ENCODE measurements at places on chromosomes 2 and 18.

- no peak for DNase-seq
These were observed 1.7 kb upstream of the HS6ST1 start for GRCh38 chr2:128320192-128320905.

DNA sequence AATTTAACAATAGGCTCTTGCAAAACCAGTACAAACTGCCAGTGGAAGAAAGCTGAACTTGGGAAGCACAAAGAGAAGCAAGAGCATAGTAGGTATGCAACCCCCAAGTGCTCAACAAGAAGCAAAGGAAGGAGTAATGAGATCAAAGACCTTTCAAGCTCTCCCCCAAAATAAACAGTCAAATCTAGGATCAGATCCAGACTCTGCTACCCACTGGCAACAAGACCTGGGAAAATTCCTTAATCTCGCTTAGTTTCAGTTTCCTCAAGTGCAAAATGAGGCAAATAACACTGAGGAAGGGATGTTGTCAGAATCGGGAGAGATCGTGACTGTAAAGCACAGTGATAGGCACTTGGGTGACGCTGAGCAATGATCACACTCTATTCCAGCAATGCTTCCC lies 329.2 kb downstream of the TNS1 start:
- DNase-seq: no peak

DNA sequence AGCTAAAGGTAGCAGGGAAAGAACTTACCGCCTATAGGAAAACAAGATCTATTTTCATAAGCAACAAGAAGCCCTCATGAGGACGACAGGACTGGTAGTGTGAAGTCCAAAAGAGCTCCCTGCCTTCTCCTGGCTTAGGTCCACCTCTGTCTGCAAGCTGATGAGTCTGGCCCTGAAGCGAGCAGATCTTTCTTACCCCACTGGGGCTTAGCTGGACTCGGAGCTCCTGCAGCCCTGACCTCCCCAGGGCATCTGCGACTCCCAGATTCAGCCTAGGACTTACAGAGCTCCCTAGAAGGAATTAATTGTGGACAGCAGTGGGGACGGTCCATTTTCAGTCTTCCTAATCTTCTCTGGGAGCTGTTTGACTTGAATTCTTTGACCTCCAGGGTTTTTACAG lies 53.7 kb downstream of the MCFD2 start:
- DNase-seq: no peak

- DNase-seq: no peak
These were observed 103.1 kb downstream of the INO80D start for GRCh38 chr2:205982776-205983327.

GRCh38 chr2:210616074-210616473 lies 59.7 kb downstream of the CPS1 start:
- no peak for DNase-seq

GRCh38 chr18:61869636-61870035 lies 23.2 kb downstream of the RNF152 start:
- DNase-seq: no peak

GRCh38 chr2:72981536-72981935 lies 64.2 kb downstream of the EMX1 start:
- DNase-seq: no peak

GRCh38 chr18:76450452-76451395 lies 44.3 kb downstream of the ZNF516 start:
- no peak for DNase-seq

- no peak for DNase-seq
These were observed 42.6 kb downstream of the MCFD2 start for GRCh38 chr2:46872902-46873603.

GRCh38 chr2:197838036-197838435 lies 33.6 kb downstream of the PLCL1 start:
- DNase-seq: no peak

GRCh38 chr2:75033516-75033915 lies 75.1 kb downstream of the POLE4 start:
- no peak for DNase-seq

- no peak for DNase-seq
These were observed 17.5 kb downstream of the LYPD1 start for GRCh38 chr2:132652474-132652873.

DNA sequence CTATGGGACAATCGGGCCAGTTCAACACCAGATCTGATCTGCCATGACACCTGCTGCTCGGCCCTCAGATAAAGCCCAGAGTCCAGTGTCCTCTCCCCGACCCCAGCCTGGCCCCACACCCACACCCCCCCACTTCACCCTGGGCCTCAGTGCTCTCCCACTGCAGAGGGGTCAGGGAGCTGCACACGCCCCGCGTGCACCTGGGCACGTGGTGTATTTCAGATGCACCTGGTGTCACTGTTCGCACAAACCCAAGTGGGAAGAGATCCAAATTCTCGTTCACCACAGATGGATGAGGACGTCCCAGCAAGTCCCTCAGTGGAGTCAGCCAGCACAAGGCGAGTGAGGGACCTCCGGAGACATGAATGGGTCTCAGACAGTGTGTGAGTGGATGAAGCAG lies 161.3 kb downstream of the RTP5 start:
- DNase-seq: no peak

DNA sequence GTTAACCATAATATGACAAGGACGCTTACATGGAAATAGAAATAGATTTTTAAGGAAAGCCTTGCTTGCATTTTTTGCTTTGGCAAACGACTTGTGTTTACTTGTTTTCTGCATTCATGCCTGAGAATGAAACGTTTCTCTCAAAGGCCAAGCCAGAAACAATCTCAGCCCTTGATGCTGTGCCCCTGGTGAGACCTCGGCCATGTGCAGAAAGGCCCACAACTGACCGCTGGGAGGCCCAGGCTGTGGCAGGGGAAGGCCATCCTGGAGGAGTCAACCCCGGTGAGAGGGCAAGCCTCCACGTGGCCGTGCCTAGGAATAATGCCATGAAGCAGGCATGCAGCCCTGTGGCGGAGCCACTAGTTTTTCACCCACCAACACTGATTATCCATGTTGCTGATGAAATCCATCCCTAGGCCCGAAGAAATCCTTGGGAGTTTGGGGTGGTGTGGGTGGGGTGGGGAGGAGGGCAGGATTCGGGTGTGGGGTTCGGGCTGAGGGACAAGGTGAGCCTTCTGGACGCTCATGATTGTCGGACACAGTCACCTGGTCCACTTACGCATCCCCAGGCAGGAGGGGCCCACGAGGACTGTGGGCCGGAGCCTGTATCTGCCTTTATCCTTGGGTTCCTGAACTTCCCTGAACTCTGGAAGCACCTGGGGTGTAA lies 107.6 kb upstream of the APCDD1 start:
- DNase-seq: no peak

DNA sequence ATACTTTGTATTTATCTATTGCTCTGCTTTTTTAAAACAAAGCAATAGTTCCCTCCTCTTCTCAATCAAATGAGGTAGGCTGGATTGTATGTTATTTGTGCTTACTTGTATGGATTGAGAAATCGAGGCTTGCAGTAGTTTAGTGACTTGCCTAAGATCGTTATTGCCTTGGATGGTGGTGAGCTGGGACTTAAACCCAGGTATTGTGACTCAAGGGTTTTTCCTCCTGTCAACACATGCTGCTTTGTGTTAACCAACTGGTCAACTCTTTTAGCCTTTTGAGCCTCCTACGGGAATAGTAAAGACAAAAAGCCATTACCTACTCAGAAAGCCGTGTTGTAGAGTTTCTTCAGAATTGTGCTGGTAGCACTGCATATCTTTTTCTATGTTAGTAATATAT lies 95.2 kb upstream of the THUMPD2 start:
- no peak for DNase-seq

DNA sequence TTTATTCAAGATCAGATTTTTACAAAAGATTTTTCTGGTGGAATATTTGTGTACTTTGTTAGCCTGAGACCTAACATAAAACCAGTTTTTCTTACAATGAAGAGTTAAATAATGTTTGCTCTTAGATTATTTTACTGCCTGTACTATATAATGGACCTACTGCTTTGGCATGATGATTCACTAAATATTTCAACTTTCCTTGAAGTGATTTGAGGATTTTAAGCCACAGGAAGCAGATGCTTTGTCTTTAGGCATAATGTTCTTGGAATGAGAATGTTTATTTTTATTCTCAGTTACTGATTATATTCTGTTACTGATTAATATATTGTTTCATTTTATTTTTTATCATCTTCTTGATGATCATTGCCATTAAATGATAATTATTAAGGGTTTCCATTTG lies 175.3 kb upstream of the LRP1B start:
- DNase-seq: no peak

DNA sequence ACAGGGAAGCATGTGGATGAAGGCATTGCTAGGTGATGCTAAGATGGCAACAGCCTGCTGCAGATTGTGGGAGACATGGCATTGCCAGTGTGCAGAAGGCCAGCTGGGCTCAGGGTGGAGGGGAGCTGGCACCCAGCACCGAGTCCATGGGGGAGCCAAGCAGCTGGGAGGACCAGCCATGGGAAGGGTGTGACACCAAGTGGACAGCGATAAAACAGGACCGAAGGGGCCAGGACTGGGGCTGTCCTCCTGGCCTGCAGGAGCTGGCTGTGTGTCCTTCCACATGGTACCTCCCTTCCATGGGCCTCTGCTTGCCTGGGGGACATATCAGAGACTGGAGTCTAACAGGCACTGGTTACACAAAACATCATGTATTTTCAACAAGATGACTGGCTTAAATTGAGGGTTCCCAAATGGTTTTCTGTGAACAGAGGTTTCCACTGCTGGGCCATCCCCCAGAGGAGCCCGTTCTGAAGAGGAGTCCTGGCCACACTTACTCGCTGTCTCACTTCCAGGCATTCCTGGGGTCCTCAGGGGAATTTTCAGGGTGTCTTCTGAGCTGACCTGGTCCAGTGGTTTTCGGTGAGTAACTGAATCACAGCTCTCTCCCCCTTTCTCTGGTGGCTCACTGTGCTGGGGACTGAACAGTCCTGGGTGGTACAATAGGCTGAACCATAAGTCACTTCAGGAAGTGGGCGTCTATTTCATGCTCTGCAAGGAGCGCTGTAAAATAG lies 60.4 kb upstream of the TNP1 start:
- no peak for DNase-seq

GRCh38 chr18:80166240-80166639 lies 57.2 kb downstream of the ADNP2 start:
- DNase-seq: no peak

GRCh38 chr2:159076241-159076640 lies 107.8 kb downstream of the TANC1 start:
- no peak for DNase-seq

- DNase-seq: no peak
These were observed 52.6 kb upstream of the NFU1 start for GRCh38 chr2:69489793-69490192.

- DNase-seq: no peak
These were observed 55.1 kb upstream of the LYPD1 start for GRCh38 chr2:132725148-132725547.

- DNase-seq: no peak
These were observed 181.5 kb upstream of the ID2 start for GRCh38 chr2:8500124-8501054.

DNA sequence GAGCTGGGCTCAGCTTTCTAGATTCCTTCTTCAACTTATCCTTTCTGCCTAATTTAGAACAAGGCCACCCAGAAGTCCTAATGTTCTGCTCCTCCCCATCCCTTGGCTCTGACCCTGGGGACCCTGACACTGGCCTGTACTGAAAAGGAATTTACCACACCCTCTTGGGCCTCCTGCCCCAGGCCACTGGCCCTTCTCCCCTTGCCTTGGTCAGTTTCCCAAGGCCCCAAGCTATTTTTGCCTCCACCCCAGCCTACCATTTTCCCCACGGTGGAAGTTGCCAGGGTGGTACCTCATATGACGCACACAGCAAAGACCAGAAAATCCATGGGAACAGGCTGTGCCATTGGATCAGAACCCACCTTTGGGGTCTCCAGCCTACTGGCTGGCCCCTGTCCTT lies 72.1 kb downstream of the ZBTB7C start:
- DNase-seq: no peak

- DNase-seq: no peak
These were observed 403.9 kb upstream of the CYRIA start for GRCh38 chr2:17069564-17069963.

- no peak for DNase-seq
These were observed 328.5 kb upstream of the FANCL start for GRCh38 chr2:58569475-58570185.

DNA sequence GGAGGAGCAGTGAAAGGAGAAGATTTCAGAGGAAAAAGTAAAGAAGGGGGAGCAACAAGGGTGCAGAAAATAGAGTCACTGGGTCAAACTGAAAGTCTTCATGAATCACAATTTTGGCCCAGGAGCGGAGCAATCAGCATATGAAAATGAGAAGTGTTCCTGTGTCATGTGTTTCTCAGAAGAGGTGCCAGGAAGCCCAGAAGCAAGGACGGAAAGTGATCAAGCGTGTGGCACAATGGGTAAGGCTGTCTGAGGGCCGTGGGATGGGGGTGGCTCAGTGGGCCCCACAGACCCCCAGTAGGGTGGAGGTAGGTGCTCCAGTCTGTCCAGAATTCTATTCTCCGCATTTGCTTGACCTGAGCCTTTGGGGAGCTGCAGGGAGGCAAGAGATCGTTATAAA lies 44.2 kb downstream of the SP140 start:
- DNase-seq: no peak

DNA sequence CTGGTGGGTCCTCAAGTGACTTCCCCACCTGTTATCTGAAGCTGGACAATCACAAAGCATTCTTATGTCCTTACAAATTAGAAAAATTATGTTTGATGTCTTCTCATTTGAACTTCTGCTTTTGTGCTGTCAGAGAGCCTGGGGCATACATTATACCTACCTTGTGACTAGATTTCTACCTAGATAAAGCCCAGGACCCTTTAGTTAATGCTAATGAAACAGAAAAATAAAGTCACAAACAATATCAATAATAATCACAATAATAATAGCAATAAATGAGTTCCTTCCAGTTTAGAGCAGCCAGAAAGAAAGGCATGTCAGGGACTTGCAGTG lies 456.4 kb downstream of the SETBP1 start:
- no peak for DNase-seq

DNA sequence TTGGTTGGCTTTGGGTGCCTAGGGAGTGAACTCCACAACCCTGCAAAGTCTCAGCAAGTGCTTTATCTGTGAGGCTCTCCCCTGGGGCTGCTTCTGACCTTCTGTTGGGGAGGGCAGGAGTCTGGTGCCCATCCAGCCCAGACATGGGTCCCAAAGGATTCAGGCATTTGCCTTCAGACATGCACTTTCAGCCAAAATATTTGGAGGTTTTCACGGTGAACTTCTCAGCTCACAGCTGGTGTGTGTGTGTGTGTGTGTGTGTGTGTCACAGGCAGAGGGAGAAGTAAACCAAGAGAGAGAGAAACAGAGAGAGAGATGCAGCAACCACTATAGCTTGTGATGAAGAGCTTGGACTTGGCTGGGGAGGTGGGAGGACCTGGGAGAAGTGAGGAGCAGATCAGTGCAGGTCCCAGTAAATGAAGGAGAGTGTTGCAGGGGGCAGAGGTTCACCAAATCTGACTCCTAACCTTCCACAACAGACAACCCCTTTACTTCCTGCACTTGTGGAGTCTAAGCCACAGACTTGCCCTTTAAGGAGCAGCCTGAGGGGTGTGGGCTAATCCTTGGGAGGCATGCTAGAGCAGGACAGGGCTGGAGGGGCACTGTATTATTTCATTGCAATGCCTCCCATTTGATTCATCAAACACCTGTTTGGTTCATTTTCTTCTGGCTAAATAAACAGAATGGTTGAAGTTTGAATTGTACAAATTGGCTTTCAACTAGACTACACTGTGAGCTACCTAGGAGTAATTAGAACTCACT lies 14.1 kb downstream of the SLC9A4 start:
- DNase-seq: no peak

- DNase-seq: no peak
These were observed 16.2 kb downstream of the ADRA2B start for GRCh38 chr2:96099861-96100798.

Data from activated T-helper 1 cell treated with anti-CD3 and anti-CD28 coated beads, Interleukin-2, amount 50 U/mL, for 16 hours (primary cell).